ENCODE measurements at places on chromosomes 4 and X.

DNA sequence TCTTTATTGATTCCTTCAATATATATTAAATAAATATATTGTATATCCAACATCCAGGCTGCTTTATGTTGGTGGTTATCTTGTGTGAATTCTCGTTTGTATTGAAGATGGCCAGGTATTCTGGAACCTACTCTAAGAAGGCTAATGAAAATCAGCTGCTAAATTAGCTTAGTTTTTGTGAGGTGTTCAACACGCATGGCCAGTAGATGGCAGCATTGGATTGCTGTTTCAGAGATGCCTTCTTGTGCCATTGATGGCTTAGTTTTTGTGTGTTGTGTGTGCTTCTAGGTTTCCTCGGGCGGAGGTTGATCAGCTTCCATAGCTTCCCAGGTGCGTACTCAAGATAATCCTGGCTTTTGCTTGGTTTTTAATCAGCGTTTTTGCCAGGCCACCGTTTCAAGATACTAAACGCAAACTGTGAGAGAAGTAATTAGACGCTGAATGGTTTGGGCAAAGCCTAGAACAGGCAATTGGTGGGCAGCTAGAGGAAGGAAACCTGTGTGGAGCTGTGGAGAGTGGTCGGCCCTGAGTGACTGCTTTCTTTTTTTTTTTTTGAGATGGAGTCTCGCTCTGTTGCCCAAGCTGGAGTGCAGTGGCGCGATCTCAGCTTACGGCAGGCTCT is 15.1 kb downstream of the NOCT start:
- DNase-seq = peak; percentile 42

DNA sequence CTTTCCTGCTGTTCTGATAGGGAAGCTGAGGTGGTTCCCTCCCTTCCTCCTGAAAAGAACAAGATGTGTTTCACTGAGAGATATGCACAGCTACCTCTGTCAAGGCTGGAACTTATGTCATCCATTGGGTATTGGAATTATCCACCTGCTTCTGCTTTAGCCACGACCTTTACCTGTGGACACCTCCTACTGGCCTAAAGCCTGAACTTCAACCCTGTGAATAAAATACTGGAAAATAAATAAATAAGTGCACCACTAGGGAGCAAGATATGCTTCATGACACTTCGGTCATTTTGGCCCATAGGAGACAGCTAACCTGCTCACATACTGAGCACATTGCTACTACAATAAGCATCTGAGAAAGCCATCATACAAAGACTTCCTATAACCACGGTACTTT is 419.9 kb upstream of the NWD2 start:
- no peak for DNase-seq

GRCh38 chr4:95539106-95539505 is 9.7 kb downstream of the UNC5C start:
- DNase-seq = no peak

DNA sequence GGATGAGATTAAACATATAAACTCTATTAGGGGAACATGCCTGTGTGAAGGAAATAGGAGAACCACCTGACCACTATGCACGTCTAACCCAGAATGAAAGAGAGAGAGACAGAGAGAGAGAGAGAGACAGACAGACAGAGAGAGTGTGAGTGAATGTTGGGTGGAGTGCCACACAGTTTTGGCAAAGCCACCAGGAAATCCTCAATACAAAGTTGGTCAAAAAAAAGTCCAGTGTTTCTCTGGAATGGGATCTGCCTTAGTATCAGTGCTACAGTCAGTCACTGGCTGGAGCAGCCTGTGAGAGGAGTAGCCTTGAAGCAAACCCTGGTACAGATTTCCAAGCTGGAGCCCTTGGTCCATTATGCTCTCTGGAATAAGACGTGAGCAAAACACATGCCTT is 91.7 kb downstream of the GC start:
- DNase-seq = no peak

GRCh38 chrX:134167591-134168203 is 69.3 kb upstream of the CCDC160 start:
- DNase-seq = no peak
